ENCODE measurements at places on chromosomes 6 and 20. TPM values are rescaled to one million over a fixed set of nuclear protein-coding genes. Genes with fewer than 3 reads are reported as not detected.

- H3K27me3 ChIP-seq, result no peaks in the 10 kb centered on the region
- H3K36me3 ChIP-seq, result peaks cover 3% of the 10 kb centered on the region
- H3K27ac ChIP-seq, result no peak overlapping the region
- H3K4me1 ChIP-seq, result no peaks in the 10 kb centered on the region
Observed at GRCh38 chr6:161557333-161558107, 283.7 kb upstream of the AGPAT4 start.

- H3K4me3 ChIP-seq, result no peak overlapping the region
- H3K4me1 ChIP-seq, result no peaks in the 10 kb centered on the region
- peaks cover 2% of the 10 kb centered on the region for H3K36me3 ChIP-seq
- DNase-seq, result no peak
- no peak overlapping the region for H3K27ac ChIP-seq
Observed at GRCh38 chr6:143215363-143215762, 154.7 kb downstream of the AIG1 start.

DNA sequence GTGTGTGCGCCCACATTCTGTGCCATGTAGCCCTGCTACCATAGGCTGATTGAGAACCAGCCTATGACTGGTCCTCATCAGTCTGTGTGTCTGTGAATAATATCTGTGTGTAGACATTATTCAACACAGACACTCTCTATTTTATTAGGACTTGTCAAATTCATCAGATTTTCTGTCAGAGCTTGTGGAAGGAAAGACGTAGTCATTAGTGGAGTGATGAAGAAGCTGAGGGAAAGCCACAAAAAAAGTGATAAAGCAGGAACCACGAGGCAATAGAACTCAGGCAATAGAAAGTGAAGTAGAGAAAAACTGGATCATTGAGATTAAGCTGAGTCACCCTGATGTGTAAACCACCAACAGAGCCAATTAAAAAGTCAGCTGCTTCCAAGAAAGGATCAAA lies 122.2 kb upstream of the MARCKS start:
- H3K27ac ChIP-seq, result no peak overlapping the region
- no peaks in the 10 kb centered on the region for H3K36me3 ChIP-seq
- H3K4me1 ChIP-seq, result no peaks in the 10 kb centered on the region

GRCh38 chr6:74507649-74508048 lies 698.2 kb downstream of the COL12A1 start:
- no peaks in the 10 kb centered on the region for H3K27me3 ChIP-seq
- H3K4me3 ChIP-seq, result no peak overlapping the region
- H3K4me1 ChIP-seq, result no peaks in the 10 kb centered on the region
- H3K27ac ChIP-seq, result no peak overlapping the region

GRCh38 chr6:128479048-128479666 lies 41.2 kb downstream of the PTPRK start:
- no peak overlapping the region for H3K27ac ChIP-seq
- no peaks in the 10 kb centered on the region for H3K36me3 ChIP-seq
- H3K4me1 ChIP-seq, result peaks cover 6% of the 10 kb centered on the region
- DNase-seq, result no peak
- no peaks in the 10 kb centered on the region for H3K27me3 ChIP-seq

- H3K36me3 ChIP-seq, result no peaks in the 10 kb centered on the region
- no peak overlapping the region for H3K27ac ChIP-seq
- H3K27me3 ChIP-seq, result no peaks in the 10 kb centered on the region
- no peak for DNase-seq
- H3K4me1 ChIP-seq, result peaks cover 6% of the 10 kb centered on the region
Observed at GRCh38 chr20:20448881-20449280, 81.0 kb downstream of the INSM1 start.

GRCh38 chr20:1301031-1301529 lies 27.9 kb downstream of the SDCBP2 start:
- peak; percentile 73 for DNase-seq
- H3K36me3 ChIP-seq, result no peaks in the 10 kb centered on the region
- peak overlapping the region; percentile 33 for H3K4me3 ChIP-seq

The TINAG gene
- total RNA-seq, result not detected

The UST gene
- 14.4 TPM for total RNA-seq

The HSPA1L gene
- 1.6 TPM for total RNA-seq

The SMLR1 gene
- not detected for total RNA-seq

The AVP gene
- not detected for total RNA-seq

The TSBP1 gene
- total RNA-seq, result not detected

The SLC17A3 gene
- not detected for total RNA-seq

The FOXO3 gene
- 21.7 TPM for total RNA-seq

The RSPO3 gene
- not detected for total RNA-seq
